Memory B cell (primary cell): ENCODE measurements at places on chromosomes 16 and 17.

DNA sequence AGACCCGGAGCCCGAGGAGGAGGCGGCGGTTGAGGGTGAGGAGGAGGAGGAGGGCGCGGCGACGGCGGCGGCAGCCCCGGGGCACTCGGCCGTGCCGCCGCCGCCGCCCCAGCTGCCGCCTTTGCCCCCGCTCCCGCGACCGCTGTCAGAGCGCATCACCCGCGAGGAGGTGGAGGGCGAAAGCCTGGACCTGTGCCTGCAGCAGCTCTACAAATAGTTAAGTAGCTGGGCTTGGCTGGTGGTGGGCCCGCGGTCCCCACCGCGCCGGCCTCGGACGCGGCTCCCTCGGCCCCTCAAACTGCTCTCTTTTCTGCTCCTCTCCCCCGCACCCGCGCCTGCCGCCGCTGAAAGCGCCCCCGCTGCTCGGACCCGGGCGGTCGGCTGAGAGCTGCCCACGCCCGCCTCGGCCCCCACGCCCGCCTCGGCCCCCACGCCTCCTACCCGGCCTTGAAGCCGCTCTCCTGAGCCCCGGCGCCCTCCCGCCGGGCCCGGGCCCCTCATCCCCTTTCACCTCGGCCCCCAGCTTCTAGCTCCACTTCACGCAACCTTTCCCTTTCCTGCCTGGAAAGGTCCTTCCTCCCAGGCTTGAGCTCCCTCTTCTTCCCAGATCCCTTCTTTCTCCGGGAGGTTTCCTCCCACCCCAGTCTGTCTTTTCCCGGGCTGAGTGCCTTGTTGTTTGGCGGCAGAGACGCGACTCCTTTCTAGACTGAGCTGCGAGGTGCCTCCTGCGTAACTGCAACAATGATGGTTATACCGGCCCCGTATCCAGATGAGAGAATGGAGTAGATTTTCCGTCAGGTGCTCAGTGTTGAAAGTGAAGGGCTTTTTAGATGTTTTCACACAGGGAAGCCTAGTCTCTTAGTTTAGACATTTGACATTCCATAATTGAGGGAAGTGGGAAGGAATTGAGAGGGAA, 850 bp downstream of the PPM1E start:
- DNase-seq, result peak; percentile 22
- no peaks in the 10 kb centered on the region for H3K36me3 ChIP-seq
- peaks cover 12% of the 10 kb centered on the region for H3K4me1 ChIP-seq
- H3K4me3 ChIP-seq, result peak overlapping the region; percentile 88

DNA sequence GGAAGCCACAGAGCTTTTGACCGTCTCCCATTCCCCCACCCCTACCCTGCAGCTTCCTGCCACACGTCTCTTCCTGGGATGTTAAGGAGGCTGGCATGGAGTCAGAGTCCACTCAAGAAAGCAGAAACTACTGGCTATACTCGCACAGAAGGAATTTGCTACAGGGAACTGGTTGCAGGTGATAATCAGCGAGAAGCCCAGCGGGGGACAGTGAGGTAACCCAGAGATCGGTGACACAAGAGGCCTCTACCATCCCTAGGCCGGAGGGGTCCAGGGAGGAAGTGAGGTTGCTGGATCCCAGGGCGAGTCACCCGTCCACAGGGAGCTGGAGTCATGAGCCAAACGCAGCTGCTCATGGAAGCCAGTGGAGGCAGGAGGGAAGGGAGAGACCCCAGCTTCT, 93.7 kb downstream of the SDK2 start:
- no peak for DNase-seq
- H3K36me3 ChIP-seq, result peaks cover 6% of the 10 kb centered on the region
- H3K27me3 ChIP-seq, result no peaks in the 10 kb centered on the region
- no peak overlapping the region for H3K4me3 ChIP-seq
- no peak overlapping the region for H3K27ac ChIP-seq

GRCh38 chr16:30777591-30778297, 9.3 kb downstream of the ZNF629 start:
- H3K4me3 ChIP-seq, result no peak overlapping the region
- no peak for DNase-seq
- H3K36me3 ChIP-seq, result peaks cover 15% of the 10 kb centered on the region

DNA sequence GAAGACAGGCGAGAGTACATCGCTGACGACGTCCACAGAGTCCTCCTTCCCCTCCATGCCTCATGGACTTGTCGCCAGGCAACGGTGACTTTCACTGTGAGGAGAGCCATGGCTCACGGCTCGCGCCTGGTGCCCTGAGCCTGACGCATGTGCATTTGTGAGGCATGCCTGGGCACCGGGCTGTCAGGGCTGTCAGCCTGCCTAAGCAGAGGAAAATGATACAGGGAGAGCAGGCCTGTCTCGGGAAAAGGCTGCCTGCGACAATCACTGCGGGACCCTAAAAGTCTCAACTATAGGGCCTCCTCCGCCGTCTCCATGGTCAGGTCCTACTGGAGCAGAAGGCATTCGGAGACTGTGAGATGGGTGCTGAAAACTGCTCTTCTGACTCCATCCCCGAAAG, 135.5 kb upstream of the WSB1 start:
- no peak for DNase-seq
- H3K27me3 ChIP-seq, result peaks cover 3% of the 10 kb centered on the region
- H3K4me1 ChIP-seq, result no peaks in the 10 kb centered on the region

DNA sequence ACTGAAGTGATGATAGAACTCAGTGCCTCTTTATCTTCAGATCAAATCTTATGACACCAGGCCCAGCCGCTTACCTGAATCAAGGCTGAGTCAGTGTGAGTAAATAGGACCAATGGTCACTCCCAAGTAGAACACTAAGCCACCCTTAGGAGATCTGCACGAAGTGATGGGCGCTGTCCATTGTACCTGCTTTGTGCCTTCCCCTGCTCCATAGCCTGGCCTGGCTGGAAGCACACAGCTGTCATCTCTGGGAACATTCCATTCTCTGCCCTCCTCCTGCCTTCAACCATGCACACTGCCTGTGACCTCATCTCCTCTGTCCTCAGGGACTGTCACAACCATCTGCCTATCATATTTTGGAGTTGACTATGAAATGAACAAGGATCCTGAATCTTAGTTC, 279.5 kb upstream of the ASIC2 start:
- DNase-seq, result no peak
- H3K27me3 ChIP-seq, result peaks cover 10% of the 10 kb centered on the region
- H3K4me1 ChIP-seq, result no peaks in the 10 kb centered on the region
- H3K4me3 ChIP-seq, result no peak overlapping the region
- H3K27ac ChIP-seq, result no peak overlapping the region

- no peaks in the 10 kb centered on the region for H3K27me3 ChIP-seq
- peak overlapping the region; percentile 45 for H3K27ac ChIP-seq
- H3K4me1 ChIP-seq, result peaks cover 15% of the 10 kb centered on the region
- H3K4me3 ChIP-seq, result peak overlapping the region; percentile 85
- DNase-seq, result peak; percentile 34
- H3K36me3 ChIP-seq, result no peaks in the 10 kb centered on the region
Measured at GRCh38 chr16:46743232-46743719, 4.9 kb downstream of the MYLK3 start.

DNA sequence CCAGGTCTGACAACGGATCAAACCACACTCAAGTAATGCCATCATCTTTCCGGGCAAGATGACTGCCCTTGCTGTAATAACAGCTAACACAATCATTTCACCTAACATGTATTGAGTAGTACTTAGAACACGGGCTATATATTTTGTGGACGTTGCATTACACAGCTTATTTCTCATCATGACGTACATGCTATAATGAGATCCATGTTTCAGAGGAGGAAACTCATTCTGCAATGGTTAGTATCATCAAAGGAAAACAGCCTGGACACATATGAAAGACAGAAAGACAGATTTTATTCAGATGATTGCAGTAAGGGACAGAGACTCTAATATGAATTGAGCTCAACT, 446.7 kb downstream of the HS3ST3B1 start:
- peaks cover 2% of the 10 kb centered on the region for H3K27me3 ChIP-seq
- no peak for DNase-seq
- H3K27ac ChIP-seq, result no peak overlapping the region
- no peaks in the 10 kb centered on the region for H3K36me3 ChIP-seq

- H3K36me3 ChIP-seq, result peaks cover 3% of the 10 kb centered on the region
- H3K4me1 ChIP-seq, result peaks cover 51% of the 10 kb centered on the region
- peak overlapping the region; percentile 52 for H3K4me3 ChIP-seq
- DNase-seq, result peak; percentile 38
- H3K27ac ChIP-seq, result peak overlapping the region; percentile 21
Measured at GRCh38 chr17:29560316-29560715, 6.5 kb downstream of the ABHD15 start.

- H3K27me3 ChIP-seq, result no peaks in the 10 kb centered on the region
- H3K4me3 ChIP-seq, result no peak overlapping the region
Measured at GRCh38 chr16:23974223-23974622, 138.4 kb downstream of the PRKCB start.

DNA sequence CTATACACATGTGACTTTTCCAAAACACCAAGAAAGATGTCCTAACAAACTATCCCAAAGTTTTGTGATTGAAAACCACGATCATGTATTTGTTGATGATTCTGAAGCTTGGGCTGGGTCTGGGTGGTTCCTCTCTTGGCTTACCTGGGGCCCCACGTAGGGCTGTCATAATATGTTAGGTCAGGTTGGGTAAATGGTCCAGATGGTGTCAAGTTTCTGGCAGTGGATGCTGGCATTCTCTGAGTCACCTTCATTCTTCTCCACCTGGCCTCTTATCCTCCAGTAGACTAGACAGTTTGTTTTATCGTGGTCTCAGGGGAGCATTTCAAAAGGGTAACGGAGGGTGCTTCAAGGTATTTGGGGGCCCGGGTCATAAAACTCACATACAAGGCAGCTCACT, 39.4 kb downstream of the SYCE1L start:
- no peak overlapping the region for H3K27ac ChIP-seq
- H3K4me1 ChIP-seq, result peaks cover 6% of the 10 kb centered on the region
- no peak for DNase-seq
- H3K36me3 ChIP-seq, result no peaks in the 10 kb centered on the region

GRCh38 chr16:1890024-1890707, 18.2 kb upstream of the MEIOB start:
- no peak overlapping the region for H3K4me3 ChIP-seq
- DNase-seq, result no peak
- H3K27me3 ChIP-seq, result peaks cover 8% of the 10 kb centered on the region
- no peaks in the 10 kb centered on the region for H3K4me1 ChIP-seq
- H3K27ac ChIP-seq, result no peak overlapping the region

GRCh38 chr16:76176153-76176552, 101.0 kb upstream of the CNTNAP4 start:
- H3K4me3 ChIP-seq, result no peak overlapping the region
- H3K27me3 ChIP-seq, result peaks cover 2% of the 10 kb centered on the region
- DNase-seq, result no peak
- H3K27ac ChIP-seq, result no peak overlapping the region
- no peaks in the 10 kb centered on the region for H3K4me1 ChIP-seq

DNA sequence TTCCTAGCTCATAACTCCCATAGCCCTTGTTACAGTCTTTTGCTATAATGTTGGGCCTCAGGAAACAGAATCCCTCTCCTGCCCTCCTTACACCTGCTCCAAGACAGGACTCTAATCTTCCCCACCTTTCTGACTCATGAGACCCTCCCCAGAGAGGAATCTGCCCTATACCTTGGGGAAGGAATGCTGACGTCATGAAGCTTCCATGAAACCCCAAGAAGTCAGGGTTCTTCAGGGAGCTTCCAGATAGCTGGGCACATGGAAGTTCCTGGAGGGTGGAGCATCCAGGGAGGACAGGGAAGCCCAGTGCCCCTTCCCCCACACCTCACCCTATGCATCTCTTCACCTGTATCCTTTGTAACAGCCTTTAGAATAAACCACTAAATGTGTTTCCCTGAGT, 285.7 kb downstream of the SOX9 start:
- H3K4me1 ChIP-seq, result peaks cover 10% of the 10 kb centered on the region
- no peak for DNase-seq
- H3K4me3 ChIP-seq, result no peak overlapping the region
- H3K27ac ChIP-seq, result no peak overlapping the region

DNA sequence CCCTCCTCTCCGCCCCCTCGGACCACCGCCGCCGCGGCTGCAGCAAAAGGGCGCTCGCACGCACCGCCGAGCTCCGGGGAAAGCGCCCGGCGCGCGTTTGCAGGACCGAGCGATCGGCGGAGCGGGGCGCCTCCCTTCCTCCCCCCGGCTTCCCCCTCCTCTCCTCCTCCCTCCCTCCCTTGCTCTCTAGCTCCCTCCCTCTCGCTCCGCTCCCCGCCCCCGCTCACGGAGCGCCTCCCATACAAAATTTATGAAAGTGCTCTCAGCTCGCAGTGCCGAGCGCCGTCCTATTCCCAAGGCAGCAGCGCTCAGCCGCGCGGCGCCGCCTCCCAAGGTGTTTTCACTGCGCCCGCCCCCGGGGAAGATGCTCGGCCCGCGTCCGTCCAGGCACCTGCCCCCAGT, at the start of gene RTN4RL1:
TSS of gene RTN4RL1 (minus strand) at position 115 of the 402 bp plus-strand sequence. CDS start 469 bp downstream, outside the sequence.
- peaks cover 16% of the 10 kb centered on the region for H3K27me3 ChIP-seq
- no peak within 1 kb of the TSS for H3K27ac ChIP-seq
- peak within 1 kb of the TSS; percentile 87 for H3K4me3 ChIP-seq
- H3K4me1 ChIP-seq, result peaks cover 10% of the 10 kb centered on the region
- no peak for DNase-seq

DNA sequence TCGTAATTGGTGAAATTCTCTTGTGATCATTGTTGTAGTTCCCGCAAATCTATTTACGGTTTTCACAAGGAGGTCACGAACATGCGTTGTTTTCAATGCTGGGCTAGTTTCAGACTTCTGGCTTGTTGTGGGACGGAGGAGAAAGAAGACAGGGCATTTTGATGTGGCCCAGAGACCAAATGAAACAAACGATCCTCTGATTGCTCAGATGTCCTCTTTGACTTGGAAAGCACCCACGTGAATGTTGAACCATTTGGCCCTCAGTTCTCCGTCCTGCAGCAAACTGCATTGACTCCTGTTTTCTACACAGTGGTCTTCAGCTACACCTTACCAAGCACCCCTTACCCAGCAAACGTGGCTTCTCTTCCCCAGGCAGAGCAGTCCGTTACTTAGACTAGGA, 391.0 kb downstream of the WWOX start:
- DNase-seq, result no peak
- no peak overlapping the region for H3K4me3 ChIP-seq
- no peaks in the 10 kb centered on the region for H3K4me1 ChIP-seq
- no peaks in the 10 kb centered on the region for H3K27me3 ChIP-seq
- no peak overlapping the region for H3K27ac ChIP-seq

GRCh38 chr16:81779536-81780320, 637 bp downstream of the PLCG2 start:
- peaks cover 62% of the 10 kb centered on the region for H3K4me1 ChIP-seq
- H3K27me3 ChIP-seq, result no peaks in the 10 kb centered on the region
- peaks cover 11% of the 10 kb centered on the region for H3K36me3 ChIP-seq
